Central memory CD4-positive, alpha-beta T cell (primary cell): ENCODE measurements at places on chromosomes 6 and 20.

- no peak for DNase-seq
Observed at GRCh38 chr20:53307964-53308597, 285.6 kb downstream of the ZNF217 start.

DNA sequence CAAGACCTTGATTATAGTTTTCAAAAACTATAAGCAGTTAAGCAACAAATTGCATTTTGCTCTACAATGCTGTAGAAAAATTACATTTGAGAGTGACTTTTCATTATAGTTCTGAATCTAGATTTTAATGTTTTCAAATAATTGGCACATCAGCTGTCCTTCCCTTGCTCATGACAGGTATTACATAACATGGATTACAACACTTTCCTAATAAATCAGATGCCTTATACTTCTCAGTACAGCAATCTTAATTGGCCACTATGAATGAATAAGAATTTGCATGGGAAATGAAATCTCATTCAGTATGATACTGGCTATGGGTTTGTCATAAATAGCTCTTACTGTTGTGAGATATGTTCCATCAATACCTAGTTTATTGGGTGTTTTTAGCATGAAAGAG is 29.9 kb downstream of the HSF2 start:
- DNase-seq, result no peak

DNA sequence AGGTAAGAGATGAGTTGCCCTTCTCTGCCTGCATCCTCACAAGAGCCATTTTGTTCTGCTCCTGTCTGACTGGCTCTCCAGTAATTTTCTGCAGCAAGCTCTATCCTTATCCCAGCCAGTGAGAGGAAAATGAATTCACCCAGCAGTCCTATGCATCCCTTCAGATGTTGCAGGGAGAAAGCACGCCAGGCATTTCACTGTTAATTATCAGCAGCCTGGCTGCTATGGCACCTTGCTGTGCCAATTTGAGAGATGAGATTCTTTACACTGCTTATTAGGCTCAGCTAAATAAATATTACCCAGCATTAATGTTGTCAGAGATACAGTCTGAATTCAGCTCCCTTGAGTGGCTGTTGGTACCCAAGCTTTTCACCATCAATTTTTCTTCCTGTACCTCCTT is 61.1 kb upstream of the SNAP25 start:
- no peak for DNase-seq

DNA sequence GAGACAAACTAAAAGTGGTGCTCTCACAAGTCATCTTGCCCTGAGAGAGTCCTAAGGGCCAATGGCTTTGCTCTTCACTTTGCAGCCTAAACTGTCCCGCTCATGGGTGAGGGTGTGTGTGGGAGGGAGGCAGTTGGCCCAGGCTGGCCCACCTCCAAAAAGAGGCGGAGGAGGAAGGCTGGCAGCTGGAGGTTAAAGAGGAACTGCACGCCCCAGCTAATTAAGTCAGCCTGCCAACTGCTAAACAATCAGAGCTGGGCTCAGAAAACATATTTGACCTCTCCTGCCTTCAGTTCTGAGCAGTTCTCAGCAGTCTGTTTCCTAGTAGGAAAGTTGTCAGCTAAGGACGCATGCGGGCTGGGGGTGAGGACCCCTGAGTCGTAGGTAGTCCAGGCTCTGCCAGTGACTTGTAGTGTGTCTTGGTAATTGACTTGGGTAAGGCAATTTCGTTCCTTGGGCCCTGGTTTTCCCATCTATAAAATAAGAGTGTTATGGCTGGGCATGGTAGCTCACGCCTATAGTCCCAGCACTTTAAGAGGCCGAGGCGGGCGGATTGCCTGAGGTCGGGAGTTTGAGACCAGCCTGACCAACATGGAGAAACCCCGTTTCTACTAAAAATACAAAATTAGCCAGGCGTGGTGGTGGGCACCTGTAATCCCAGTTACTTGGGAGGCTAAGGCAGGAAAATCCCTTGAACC is 17.0 kb downstream of the GSS start:
- no peak for DNase-seq

DNA sequence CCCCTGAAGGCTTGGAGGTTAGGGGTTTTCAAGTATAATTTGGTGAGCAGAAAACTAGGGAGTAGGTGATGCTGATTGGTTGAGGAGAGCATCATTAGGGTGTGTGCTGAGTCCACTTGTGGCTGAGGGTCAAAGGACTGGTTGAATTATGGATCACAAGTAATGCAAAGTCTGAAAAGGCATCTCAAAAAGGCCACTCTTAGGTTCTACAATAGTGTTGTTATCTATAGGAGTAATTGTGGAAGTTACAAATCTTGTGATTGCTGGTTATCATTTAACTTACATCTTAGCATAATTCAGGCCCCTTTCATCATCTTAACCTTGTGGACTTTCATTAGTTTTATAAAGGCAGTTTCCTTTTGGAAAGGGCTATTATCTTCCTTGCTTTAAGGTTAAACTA is 60.8 kb downstream of the UBR2 start:
- DNase-seq, result no peak

DNA sequence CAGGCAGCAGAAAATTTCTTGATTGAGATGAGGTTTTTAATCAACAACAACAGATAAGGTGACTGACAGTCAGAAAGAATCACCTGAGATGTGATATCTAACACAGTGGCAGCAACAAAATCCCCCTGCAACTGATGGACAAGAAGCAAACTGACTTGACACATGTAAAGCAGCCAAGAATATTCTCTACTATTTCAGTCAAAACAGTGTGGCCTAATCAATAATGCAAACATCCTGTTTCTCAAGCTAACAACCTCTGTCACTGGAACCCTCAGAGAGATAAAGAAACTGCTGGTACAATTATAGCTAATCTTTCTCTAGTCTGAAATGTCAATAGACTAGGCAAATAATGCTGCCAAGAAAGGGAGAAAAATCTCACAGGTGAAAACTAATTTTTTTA is 4.6 kb upstream of the CGA start:
- DNase-seq, result no peak

DNA sequence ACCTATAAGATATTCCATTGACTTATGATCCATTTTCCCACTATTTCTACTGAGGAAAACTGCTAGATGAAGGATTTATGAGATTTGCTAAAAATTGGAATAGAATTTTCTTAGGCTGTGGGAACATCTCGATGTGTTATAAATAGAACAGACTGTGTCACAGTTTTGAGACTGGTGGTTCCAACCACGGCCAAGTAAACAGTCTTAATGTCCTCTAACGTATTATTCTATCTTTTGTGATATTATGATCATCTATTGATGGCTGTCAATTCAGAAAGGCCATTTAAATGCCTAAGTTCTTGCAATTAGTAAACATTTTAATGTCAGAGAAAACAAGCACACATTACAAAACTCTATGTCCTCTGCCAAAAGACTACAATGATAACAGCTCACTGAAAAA is 71.5 kb upstream of the PLN start:
- no peak for DNase-seq

DNA sequence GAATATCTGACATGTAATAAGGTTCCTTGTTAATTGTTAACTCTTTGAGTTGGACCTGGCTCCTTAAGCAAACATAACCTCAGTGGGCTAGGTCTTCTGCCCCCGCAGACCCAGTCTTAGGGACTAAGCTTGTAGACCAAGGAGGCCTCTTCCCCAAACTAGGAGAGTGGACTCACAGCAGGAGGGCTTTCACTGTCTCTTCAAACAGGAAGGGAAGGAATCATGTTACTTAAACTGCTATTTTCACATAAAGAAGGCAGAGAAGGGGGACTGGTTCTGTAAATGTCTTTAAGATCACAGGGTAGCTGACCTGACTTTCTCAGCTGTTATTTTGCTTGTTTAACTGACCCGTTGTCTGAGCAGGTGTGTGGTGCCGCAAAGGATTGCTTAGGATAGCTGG is 34.9 kb upstream of the PRDM1 start:
- no peak for DNase-seq

DNA sequence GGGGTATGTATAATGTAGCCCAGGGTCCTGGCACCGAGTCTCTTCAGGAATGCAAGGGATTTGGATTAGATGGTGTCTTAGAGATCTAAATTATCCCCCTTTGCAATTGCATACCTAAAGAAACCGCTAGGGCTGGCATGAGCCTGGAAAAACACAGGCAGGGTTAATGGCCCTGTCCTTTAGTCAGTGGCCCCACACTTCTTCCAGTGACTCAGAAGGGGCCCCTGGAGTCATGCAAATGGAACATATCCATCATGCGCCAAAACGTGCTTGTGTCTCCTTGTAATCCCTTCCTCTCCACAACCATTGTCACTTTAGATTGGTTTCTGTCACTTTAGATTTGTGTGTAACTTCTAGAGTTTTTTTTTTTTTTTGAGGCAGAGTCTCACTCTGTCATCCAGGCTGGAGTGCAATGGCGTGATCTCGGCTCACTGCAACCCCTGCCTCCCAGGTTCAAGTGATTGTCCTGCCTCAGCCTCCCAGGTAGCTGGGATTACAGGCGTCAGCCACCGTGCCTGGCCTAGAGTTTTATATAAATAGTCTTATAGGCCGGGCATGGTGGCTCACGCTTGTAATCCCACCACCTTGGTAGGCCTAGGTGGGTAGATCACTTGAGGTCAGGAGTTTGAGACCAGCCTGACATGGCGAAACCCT is 8.7 kb upstream of the MYBL2 start:
- DNase-seq, result peak; percentile 8

DNA sequence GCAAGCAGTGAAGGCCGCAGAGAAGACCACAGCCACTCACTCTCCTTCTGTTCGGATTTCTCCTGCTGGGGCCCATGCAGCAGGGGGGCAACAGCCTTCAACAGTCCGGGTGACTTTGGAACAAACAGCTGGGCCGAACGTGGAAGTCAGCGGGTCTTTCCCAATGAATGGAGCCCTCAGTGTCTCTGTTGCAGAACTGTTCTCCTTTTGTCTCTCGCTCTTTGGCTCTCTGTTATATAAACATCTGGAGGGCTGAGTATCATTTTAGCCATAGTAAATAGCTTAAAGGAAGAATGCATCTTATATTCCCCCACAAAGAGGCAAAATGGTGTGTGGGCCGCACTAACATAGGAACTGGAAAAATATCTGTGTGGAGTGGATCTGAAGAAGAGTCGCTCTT is 136.7 kb upstream of the RALGAPA2 start:
- no peak for DNase-seq

DNA sequence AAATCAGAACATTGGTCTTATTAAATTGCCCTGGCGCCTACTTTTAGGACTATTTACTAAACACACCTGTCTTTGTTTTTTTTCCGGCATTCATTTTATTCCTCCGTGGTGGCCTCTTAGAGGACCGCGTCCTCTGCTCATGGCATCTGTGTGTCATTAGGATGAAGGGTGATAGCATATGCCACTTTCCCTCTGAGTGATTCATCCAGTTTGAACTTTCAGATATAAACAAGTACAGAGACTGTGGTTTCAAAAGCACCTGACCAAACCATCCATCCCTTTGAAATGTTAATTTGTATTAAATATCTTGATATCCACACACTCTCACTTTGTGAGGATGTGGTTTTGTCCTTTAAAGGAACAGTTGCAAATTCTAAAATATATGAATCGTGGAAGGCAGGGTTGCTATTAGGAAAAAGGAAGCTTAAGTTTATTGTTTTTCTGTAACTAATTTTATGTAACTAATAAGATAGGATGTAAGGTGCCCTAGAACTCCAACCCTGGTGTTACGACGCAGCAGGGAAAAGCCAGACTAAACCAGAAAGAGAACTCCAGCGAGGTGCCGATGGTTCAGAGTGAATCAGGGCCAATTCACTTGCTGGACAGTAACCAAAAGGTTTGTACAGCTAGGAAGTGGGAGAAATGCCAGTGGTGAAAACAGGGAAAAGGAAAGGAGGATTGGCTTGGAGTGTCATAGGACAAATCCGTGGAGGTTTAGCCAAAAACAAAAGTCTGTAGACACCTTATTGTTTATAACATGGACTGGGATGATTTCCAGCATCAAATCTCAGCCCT is 98.7 kb downstream of the SHLD1 start:
- peak; percentile 42 for DNase-seq

DNA sequence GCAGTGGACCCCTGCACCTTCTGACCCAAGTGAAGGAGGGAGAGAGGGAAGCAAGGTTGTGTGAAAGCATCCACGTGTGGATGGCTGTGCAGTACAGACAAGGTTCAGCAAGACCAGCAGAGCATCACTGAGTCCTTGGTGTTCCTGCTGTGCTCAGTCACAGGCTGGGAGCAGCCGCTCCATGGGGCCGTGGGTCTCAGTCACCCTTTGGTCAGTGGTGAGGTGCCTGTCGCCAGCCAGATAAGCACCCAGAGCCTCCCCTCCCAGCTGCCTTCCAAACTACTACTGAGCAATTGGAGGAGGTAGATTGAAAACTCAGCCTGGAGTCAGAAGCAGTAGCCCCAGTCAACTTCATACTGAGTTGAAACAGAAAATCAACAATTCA is 218.9 kb downstream of the SLC24A3 start:
- no peak for DNase-seq

DNA sequence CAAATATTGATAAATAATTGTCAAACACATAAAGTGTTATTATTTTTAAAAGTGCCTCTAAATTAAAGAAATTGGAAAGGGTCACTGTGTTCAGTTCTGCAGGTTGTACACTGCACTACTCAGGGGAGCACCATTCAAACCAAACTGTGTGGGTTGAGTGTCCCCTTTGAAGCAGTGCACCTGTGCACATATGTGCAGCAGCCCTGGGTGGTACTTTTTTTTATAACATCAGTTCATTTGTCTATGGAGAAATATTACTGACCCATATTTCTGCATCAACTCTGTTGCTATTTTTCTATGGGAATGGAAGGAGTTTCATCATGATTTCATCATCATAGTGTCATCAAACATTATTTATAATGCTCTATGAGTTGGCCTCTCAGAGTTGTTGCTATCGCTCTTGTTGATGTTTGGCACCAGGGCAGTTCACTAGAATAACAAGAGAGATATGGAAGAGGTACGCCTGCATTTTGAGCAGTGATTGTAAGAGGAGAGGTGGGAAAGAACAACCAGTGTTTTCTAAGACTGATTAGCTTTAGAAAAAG is 457.6 kb downstream of the TFAP2A start:
- DNase-seq, result no peak

GRCh38 chr6:19603721-19604120 is 233.4 kb upstream of the ID4 start:
- DNase-seq, result no peak

GRCh38 chr20:34037121-34037520 is 43.4 kb downstream of the RALY start:
- peak; percentile 19 for DNase-seq

DNA sequence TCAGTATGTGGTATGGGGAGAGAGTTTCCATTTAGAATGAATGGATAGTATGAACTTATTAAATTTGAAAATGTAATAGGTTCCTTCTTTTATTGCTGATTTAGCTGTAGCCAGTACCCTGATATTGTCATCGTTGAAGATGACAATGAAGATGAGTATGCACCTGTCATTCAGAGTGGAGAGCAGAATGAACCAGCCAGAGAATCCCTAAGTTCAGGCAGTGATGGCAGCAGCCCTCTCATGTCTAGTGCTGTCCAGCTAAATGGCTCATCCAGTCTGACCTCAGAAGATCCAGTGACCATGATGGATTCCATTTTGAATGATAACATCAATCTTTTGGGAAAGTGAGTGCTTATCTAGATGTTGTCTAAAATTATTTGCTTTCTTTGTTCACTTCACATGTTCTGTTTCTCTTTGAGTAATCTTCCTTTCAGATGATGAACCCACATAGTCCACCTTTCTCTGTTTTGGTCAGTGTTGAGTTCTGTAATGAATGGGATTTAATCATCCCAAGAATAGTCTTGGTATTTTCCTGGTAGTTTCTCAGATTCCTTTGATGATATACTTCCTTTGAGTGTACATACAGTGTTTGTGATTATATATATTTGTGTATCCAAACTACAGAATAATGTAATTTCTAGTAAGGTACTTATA is 23.3 kb downstream of the HSF2 start:
- DNase-seq, result no peak
